Activated T-helper 1 cell treated with anti-CD3 and anti-CD28 coated beads, Interleukin-2, amount 50 U/mL, for 16 hours (primary cell): ENCODE measurements at places on chromosomes 2 and 18.

DNA sequence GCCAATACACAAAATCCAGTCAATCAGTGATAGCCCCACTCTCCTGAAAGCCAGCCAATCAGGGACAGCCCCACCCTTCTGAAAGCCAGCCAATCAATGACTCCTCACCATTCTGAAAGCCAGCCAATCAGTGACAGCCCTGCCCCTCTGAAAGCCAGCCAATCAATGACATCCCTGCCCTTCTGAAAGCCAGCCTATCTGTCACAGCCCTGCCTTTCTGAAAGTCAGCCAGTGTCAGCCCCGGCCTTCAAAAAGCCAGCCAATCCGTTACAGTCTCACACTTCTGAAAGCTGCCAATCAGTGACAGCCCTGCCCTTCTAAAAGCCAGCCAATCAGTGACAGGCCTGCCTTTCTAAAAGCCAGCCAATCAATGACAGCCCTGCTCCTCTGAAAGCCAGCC lies 95.9 kb upstream of the HDAC4 start:
- no peak for DNase-seq

- DNase-seq = no peak
Measured at GRCh38 chr2:30243231-30243630, 11.9 kb downstream of the LBH start.

GRCh38 chr2:236162031-236162845 lies 5.9 kb downstream of the GBX2 start:
- DNase-seq = no peak

- DNase-seq = no peak
Measured at GRCh38 chr18:78247615-78248289, 731.9 kb upstream of the SALL3 start.

DNA sequence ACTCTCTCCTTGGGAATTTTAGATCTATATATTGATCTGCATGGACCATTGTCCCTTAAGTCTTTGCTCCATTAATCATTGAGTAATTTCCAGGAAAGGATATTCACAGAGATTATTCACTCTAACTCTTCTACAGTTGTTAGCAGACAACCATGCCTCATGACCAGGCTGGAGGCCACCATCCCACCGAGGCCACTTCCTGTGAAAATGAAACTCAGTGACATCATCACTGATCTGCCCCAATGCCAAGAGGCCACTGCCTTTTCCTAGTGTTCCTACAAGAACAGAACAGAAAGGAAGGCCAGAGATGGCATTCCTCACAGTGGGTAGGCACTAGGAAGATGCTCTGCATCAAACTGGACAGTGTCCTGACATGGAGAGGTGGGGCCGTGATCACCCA lies 161.3 kb downstream of the DTNA start:
- no peak for DNase-seq

- no peak for DNase-seq
Measured at GRCh38 chr2:172083628-172084394, 1.5 kb upstream of the DLX1 start.

GRCh38 chr2:212957624-212958023 lies 193.8 kb downstream of the IKZF2 start:
- DNase-seq = no peak

DNA sequence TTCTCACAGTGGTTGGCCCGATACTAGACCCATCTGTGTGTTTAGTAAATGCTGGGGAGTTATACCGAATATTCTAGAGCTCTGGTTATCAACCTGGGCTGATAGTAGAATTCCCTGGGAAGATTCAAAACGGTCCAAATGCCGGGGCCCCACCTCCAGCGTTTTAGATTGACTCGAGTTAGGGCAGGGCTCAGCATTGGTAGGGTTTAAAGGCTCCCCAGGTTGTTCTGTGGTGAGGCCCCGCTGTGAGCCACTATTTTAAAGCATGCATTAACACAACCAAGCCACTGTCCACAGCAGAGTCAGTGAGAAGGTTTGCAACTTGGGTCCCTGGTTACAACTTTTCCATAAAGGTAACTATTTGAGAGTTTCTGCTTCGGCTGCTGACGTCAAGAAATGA lies 73.6 kb downstream of the DYSF start:
- DNase-seq = no peak

DNA sequence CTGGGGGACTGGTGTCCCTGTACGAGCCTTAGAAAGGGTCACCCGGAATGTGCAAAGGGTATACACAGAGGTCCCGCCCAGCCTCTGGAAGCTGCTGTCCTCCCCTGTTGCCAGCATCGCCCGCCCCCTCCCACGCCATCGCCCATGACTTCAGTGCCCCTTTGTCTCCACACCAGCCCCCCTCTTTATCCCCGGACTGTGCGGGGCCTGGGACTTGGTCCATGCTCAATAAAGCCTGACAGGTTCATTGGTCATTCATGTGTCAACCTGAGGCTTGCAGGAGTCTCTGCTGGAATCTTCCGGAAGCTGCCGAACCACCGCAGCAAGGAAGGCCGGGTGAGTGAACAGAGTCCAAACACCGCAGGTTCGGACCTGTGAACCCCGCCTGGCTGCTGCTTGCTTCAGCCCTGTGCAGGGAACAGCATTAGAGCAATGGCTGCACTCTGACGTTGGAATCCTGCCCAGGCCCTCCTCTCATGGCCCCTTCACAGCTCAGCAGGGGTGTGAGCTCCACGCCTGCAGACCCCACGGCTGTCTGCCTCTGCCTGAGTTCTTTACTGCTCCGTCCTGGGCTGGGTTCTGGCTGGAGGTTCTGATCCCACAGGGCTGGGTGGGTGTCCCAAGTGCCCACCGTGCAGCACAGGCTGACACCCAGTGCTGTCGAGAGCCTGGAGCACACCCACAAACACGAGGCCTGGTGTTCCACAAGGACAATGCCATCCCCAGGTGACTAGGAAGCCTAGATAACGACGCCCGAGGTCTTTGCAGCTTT lies 96.5 kb downstream of the SEPTIN10 start:
- no peak for DNase-seq

DNA sequence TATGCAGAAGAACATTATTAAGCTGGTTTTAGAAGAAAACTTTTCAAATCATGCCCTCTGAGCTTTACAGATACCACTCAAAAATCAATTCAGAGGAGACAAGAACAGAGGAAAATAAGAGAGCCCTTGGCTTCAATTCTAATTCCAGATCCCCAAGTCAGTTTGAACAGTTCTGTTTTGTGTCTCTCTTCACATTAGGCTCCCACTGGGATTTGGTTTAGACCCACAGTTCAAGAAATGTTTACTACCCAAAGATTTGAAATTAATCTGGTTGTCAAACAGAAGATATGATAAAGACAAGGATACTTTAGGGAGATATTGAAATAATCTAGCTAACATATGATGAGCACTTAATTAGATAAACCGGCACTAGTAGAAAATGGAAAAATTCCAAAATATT lies 329.5 kb downstream of the RAD51AP2 start:
- no peak for DNase-seq
